ENCODE measurements at places on chromosomes 4 and X. TPM values are rescaled to one million over a fixed set of nuclear protein-coding genes. Genes with fewer than 3 reads are reported as not detected.

The CTAG2 gene
- total RNA-seq, result not detected

GRCh38 chr4:182807346-182807745 lies 109.8 kb downstream of the DCTD start:
- H3K27ac ChIP-seq, result no peak overlapping the region
- no peak for DNase-seq
- no peaks in the 10 kb centered on the region for H3K27me3 ChIP-seq
- H3K4me3 ChIP-seq, result no peak overlapping the region
- peaks cover 9% of the 10 kb centered on the region for H3K4me1 ChIP-seq

- no peaks in the 10 kb centered on the region for H3K27me3 ChIP-seq
- no peak overlapping the region for H3K27ac ChIP-seq
- DNase-seq, result no peak
Measured at GRCh38 chr4:33323393-33323792, 2603.2 kb downstream of the PCDH7 start.

DNA sequence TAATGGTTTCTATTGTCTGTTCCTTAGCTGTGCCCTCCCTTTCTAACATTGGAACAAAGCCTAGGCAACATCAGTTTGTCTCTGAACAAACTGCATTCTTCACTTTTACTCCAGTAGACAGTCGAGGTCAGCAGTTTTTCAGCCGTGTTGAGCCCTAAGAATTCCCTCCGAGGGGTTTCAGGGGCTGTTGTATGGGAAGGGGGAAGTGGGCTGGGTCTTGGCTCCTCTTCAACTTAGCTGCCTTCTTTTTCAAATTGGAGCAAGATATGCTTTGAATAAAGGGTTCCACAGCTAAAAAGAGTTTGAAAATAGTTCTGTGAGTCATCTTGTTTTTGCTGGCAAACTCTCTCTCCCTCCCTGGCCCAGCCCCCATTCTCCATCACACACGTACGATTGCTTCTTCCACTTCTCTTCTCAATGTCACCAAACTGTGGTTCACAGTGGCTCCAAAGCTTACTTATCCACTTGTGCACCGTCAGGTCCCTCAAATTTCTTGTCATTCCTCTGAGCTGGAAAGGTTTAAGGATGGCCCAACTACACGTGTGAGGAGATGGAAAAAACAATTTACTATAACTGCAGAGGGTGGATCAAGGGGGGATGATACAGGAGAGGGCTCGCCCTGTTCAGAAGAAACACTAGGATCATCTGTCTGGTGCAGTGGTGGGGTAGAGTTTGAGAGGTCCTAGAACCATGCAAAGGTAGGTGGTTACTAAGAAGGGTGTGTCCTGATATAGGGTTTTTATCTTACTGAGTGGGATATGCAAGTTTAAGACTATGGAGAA lies 9.2 kb upstream of the MAML3 start:
- H3K4me1 ChIP-seq, result peaks cover 14% of the 10 kb centered on the region
- H3K27me3 ChIP-seq, result no peaks in the 10 kb centered on the region
- no peaks in the 10 kb centered on the region for H3K36me3 ChIP-seq
- H3K27ac ChIP-seq, result peak overlapping the region; percentile 52

DNA sequence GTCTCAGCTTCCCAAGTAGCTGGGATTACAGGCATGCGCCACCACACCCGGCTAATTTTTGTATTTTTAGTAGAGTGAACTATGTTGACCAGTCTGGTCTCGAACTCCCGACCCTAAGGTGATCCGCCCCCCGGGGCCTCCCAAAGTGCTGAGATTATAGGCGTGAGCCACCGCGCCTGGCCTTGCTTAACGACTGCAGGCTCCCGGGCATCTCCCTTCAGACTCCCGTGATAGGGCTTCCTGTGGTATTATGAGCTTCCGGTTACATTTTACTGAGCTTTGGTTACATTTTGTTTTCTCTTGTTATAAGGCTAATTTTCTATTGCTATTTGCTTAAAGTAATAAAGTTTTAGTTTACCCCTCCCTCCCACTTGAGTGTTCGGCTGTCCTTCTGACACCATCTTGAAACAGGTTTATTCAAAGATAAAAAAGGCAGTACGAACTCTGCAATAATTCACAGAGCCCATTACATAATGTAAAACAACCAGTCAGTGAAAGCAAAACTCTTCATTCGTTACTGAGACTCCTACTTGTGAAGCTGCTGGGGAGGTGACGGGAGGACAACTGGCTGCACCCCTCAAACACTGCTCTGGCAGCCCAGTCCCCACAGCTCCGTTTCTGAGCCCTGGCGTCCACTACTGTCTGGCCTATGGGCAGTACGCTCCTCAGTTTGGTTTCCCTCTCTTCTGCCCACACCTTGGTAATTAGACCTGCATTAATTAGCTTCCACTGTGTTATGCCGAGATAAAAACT lies 795.7 kb upstream of the SLIT2 start:
- no peaks in the 10 kb centered on the region for H3K4me1 ChIP-seq
- no peaks in the 10 kb centered on the region for H3K36me3 ChIP-seq
- no peak overlapping the region for H3K27ac ChIP-seq
- H3K27me3 ChIP-seq, result no peaks in the 10 kb centered on the region
- no peak overlapping the region for H3K4me3 ChIP-seq
- no peak for DNase-seq

GRCh38 chr4:152909901-152910300 lies 26.2 kb upstream of the FHDC1 start:
- H3K27ac ChIP-seq, result no peak overlapping the region
- H3K36me3 ChIP-seq, result no peaks in the 10 kb centered on the region
- H3K27me3 ChIP-seq, result no peaks in the 10 kb centered on the region
- DNase-seq, result no peak

DNA sequence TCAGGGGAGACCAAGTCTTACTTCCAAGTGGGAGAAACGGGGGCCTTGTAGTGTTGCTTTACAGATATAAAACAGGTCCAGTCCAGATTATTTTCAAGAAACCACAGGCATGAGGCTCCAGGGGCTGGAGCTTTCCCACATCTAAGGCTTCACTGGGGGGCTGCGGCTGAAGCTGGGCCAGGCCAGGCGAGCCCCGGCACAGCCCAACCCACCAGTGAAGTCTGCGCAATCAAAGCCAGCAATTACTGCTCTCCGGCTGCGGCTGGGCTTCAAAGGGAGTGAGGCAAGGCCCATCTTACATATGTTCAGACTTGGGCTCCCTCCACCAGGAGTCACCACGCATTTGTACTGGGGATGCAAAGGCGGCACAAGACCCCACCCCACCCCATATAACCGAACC lies 61.7 kb downstream of the HADH start:
- H3K4me1 ChIP-seq, result no peaks in the 10 kb centered on the region
- H3K4me3 ChIP-seq, result no peak overlapping the region
- H3K27me3 ChIP-seq, result no peaks in the 10 kb centered on the region
- no peak overlapping the region for H3K27ac ChIP-seq

DNA sequence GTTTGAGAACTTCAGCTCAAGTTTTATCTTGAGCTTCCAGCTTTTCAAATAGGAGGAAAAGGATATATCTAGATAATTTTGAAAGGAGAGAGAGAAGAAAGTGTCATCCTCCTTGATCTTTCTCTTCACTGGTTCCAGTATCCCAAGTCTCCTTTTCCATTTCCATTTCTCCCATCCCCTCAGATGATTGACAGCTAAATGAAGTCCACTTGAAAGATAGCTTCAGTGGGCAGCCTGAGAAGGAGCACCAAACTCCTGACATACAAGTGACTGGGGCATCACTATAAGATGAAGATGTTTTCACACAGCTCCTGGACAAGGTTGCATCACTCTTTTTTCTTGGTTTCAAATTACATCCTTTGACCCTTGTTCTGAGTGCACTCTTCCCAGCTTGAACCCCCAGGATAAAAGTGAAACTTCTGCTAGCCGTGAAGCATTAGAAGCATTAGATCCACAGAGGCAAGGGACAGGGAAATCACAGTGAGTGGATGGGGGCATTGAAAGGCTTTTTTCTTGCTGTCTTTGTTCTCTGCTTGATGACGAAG lies 17.5 kb upstream of the MAGEA10 start:
- H3K36me3 ChIP-seq, result no peaks in the 10 kb centered on the region
- no peaks in the 10 kb centered on the region for H3K27me3 ChIP-seq
- no peak for DNase-seq

GRCh38 chr4:17138847-17139246 lies 240.4 kb upstream of the LDB2 start:
- H3K4me3 ChIP-seq, result no peak overlapping the region
- no peaks in the 10 kb centered on the region for H3K27me3 ChIP-seq
- H3K4me1 ChIP-seq, result peaks cover 17% of the 10 kb centered on the region
- DNase-seq, result peak; percentile 48

All from astrocyte (in vitro differentiated cells and primary cell).